Stimulated activated CD8-positive, alpha-beta memory T cell treated with anti-CD3 and anti-CD28 coated beads, Interleukin-4, amount 100 ng/mL, for 1 hour (primary cell): ENCODE measurements at places on chromosomes 6 and 20.

DNA sequence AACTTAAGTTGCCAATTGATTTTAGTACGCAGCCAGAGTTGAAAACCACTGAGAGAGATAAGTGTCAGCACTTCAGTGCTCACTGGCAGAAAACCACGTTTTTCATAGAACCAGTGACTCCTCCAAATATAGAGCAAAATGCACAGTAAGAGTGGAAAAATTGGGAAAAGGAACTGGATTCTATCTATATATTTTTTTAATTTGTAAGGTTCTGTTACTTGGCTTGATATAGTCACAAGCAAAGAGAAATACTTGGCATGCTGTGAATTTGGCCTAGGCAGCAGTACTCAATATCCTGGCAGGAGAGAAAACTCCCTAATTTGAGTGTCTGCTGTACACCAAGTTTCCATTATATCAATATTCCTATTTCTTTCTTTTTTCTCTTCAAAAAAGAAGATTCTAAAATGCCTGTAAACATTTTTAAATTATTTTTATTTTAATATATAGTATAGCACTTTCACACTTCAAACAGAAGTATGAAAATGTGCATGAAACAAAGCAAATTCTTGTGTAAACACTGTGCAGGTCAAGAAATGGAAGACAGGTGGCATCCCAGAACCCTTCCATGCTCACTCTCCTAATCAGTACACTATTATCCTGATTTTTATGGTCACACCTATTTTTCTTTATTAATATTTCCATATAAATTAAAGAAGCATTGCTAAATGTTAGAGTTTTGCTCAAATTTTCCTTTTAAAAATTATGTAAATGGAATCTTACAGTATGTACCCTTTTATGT lies 561.8 kb upstream of the RNF217 start:
- no peak for DNase-seq

- DNase-seq: no peak
Observed at GRCh38 chr6:103079867-103080266, 1686.4 kb downstream of the GRIK2 start.

DNA sequence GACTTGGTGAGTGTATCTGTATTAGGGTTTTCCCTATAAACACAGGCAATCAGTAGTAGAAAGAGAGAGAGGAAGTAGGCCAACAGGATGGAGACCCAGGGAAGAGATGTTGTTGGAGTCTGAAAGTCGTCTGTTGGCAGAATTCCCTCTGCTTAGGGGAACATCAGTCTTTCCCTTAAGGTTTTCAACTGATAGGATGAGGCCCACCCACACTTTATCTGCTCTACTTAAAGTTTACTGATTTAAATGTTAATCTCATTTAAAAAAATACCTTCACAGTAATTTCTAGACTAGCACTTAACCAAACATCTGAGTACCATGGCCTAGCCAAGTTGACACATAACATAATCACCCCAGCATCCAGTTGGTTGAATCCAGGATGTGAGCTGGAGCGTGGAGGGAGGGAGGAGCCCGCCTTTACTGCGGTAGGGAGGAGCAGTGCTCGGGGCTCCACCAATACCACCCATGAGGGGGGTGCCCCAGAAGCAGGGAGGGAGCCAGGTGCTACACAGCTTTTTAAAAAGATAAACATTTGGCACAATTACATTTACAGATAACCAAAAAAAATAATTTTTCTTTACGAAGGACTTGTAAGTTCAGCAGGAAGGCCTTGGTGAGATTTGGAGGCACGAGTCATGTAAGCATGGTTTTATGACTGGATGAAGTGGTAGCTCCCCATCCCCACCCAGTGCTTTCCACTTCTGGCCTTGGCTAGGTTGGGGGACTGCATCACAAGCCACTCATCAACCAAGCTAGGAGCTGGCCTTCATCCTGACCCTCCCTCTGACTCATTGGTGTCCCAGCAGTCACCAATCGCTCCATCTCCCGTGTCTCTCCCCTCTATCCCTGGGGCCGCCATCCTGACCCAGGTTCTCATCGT lies 18.4 kb upstream of the SNX9 start:
- DNase-seq: no peak

DNA sequence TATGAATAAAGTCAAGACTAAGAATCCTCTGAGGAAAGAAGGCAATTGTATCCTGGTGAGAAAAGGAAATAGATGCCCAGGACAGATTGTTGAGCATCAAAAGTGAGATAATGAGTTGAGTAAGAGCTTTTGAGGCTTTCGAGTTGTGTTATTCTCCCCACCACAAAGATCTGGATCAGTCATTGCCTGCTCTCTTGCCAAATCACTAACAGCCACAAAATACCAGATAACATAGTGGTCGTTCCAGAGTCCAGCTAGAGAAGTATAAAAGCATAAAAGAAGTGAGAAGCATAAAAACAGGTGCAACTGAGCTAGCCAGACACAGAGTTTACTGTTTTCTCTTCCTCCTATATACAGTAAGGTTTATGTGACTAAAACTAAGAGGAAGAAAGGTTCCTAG lies 4.9 kb downstream of the SPINT4 start:
- no peak for DNase-seq

GRCh38 chr6:138863321-138863720 lies 67.4 kb downstream of the ECT2L start:
- DNase-seq: no peak

DNA sequence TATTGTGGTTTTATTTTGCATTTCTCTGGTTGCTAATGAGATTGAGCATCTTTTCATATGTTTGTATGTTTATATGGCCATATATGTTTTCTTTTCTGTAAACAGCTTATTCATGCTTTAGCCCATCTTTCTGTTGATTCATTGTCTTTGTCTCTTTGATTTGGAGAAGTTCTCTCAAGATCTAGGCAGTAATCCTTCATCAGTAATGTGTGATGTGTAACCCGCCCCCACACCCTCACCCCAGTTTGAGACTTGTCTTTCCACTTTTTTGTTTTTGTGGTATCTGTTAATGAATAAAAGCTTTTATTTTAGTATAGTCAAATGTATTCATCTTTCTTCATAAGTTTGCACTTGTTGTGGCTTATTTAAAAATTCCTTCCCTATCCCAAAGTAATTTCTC lies 26.0 kb downstream of the ZC3H12D start:
- DNase-seq: no peak

DNA sequence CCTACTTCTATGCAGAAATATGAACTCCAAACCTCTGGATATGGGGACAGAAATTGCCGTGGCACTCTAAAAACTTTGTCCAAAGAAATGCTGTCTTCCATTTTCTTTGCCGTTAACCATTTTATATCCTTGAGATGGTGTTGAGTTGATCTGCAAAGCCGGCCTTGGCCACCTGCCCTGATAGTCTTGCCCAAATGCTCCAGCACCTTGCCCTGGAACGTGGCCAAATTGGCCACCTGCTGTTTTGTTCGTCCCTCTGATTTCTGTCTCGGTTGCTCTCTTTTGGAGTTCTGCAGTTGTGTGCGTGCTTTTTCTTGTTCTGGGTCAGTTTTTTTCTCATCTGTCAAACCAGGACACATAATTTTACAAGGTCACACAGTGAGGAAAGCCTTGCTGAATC lies 239.7 kb upstream of the GMDS start:
- no peak for DNase-seq
